Keratinocyte (primary cell): ENCODE measurements at places on chromosomes 5 and 9.

- H3K4me3 ChIP-seq: no peak overlapping the region
- no peak for DNase-seq
- H3K36me3 ChIP-seq: no peaks in the 10 kb centered on the region
- H3K4me1 ChIP-seq: peaks cover 8% of the 10 kb centered on the region
- no peak overlapping the region for H3K27ac ChIP-seq
- H3K27me3 ChIP-seq: peaks cover 8% of the 10 kb centered on the region
These were observed 226.5 kb downstream of the GABBR2 start for GRCh38 chr9:98482226-98482625.

GRCh38 chr5:79284846-79285245, 48.9 kb downstream of the JMY start:
- no peaks in the 10 kb centered on the region for H3K27me3 ChIP-seq
- no peak for DNase-seq
- no peaks in the 10 kb centered on the region for H3K36me3 ChIP-seq
- H3K4me1 ChIP-seq: no peaks in the 10 kb centered on the region

DNA sequence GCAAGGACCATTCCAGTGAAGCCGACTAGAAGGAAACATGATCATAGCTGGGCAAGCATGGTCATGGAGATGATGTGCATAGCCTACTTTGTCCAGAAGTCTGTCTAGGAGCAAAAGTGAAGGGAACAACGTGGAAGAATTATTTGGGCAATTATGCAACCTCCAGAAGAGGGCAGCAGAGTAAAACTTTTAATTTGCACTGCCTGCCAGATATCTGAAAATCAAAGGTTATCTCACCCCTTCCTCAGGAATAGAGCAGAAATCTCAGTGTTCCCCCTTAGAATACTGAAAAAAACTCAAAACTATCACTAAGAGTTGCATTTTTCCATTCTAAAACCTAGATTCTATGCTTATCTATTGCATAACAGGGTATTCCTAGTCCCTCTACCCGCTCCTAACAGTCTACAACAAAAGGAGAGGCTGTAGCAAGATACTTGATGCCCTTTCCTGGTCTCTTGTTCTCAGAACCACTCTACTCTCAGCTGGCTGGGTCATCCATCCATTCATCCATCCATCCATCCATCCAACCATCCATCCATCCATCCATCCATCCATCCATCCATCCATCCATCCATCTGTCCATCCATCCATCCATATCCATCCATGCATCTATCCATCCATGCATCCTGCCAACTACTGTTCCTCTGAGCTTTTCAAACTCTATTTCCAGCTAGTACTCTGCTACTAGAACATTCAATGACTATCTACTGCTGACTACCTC, 8.4 kb upstream of the SETD9 start:
- no peak overlapping the region for H3K27ac ChIP-seq
- DNase-seq: no peak

- DNase-seq: no peak
- H3K4me3 ChIP-seq: no peak overlapping the region
- H3K27me3 ChIP-seq: no peaks in the 10 kb centered on the region
These were observed 32.0 kb downstream of the PRRT1B start for GRCh38 chr9:131577005-131578000.

GRCh38 chr5:79416499-79416898, 97.4 kb downstream of the HOMER1 start:
- DNase-seq: no peak
- H3K27me3 ChIP-seq: no peaks in the 10 kb centered on the region

GRCh38 chr9:93617273-93617672, 40.9 kb downstream of the PHF2 start:
- H3K27ac ChIP-seq: no peak overlapping the region
- no peaks in the 10 kb centered on the region for H3K27me3 ChIP-seq
- H3K36me3 ChIP-seq: no peaks in the 10 kb centered on the region
- no peak overlapping the region for H3K4me3 ChIP-seq
- no peak for DNase-seq

DNA sequence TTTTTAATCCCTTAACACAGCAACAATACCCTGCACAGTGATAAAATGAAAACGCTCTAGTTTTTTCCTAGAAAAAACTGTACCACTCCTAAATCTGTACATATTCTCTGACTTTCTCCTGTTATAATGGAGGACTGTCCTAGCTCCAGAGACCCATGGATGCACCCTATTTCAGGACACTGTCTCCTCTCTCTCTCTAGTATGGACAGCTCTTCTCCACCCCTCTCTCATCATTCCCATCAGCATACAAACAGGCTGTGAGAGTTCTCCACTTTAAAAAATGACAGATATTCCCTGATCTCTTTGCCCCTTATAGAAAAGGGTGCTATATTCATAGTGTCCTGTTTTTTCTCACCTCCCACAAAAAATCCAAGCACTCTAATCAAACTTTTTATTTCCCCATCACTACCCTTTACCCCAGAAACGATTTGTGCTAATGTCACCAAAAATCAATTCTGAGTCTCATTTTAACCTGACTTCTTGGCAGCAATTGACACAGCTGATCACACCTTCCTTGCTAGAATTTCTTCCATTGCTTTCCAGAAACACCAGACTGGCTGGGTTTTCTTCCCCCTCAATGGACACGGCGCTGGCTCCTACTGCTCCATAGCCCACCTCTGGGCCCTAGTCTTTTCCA, 20.7 kb downstream of the ZNF608 start:
- DNase-seq: no peak
- H3K4me3 ChIP-seq: no peak overlapping the region
- H3K36me3 ChIP-seq: no peaks in the 10 kb centered on the region
- no peaks in the 10 kb centered on the region for H3K4me1 ChIP-seq
- H3K27me3 ChIP-seq: no peaks in the 10 kb centered on the region
- no peak overlapping the region for H3K27ac ChIP-seq

GRCh38 chr5:5037674-5038073, 102.5 kb upstream of the ADAMTS16 start:
- no peaks in the 10 kb centered on the region for H3K36me3 ChIP-seq
- no peak overlapping the region for H3K4me3 ChIP-seq
- no peaks in the 10 kb centered on the region for H3K27me3 ChIP-seq
- no peaks in the 10 kb centered on the region for H3K4me1 ChIP-seq
